ENCODE measurements at places on chromosomes 11 and 22.

- no peak for DNase-seq
These were observed 526 bp downstream of the C1QTNF6 start for GRCh38 chr22:37187552-37187890.

DNA sequence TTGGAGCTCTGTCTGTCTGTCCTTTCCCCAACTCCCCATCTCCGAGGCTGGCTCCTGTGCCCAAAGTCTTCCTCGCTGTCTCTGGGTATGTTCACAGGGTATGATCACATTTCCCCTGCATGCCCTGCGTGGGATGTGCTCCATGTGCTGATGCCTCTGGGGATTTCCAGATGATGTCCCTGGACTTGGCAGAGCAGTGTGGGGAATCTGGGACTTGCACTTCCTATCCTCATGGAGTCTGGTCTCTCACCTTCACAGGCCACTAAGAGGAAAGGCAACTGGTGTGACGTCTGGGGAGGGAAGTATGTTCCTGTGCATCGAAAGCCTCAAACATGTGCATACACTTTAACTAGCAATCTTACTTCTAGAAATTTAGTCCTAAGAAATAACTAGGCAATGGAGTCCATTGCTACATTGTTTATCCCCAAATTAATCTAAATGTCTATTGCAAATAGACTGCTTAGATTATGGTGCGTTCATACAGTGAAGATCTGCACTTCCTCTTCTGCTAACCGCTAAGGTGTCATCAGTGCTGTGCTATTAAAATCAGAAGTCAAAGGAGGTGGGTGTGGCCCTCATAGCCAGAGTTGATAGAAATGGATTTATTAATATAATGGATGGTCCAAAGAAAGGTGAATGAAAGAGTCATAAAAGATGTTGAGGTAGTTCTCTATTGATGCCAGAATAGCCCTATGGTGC, 20.8 kb downstream of the TIMP3 start:
- no peak for DNase-seq

GRCh38 chr11:2778630-2779498, 79.1 kb upstream of the KCNQ1OT1 start:
- peak; percentile 66 for DNase-seq

DNA sequence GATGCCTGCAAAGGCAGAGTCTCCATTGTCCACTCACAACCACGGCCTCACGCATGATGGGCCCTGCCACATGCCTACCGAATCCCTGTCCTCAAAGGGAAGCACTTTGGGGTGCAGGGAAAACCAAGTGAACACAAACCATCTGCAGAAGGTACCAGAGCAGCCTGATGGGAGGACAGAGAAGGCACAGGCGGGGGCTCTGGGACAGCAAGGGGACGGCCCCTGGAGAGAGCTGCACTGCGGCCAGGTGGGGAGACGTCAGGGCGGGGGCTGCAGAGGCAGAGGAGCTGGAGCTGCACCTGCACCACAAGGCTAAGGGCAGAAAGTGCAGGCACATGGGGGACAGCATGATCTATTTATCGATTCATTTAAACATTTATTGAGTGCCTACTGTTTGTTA, 1056.0 kb downstream of the TBC1D22A start:
- no peak for DNase-seq

DNA sequence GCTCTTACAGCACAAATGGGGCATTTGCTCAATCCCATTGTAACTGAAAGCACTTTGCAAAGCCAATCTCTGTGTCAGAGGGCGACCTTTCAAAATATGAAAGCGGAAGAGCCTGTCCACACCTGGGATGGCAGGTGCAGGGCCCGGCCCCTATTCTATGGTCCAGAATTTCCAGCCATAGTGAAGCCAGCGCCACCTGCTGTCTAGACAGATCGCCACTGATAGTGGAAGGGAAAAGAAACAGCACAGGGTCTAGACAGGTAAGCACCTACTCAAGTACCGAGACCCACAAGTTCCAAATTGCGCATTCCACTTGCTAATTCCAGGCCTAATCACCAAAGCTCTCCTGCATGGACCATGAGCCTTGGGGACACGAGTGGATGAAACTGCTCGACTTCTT, 141.4 kb downstream of the NTM start:
- no peak for DNase-seq

GRCh38 chr11:122146475-122146874, 30.5 kb upstream of the BLID start:
- no peak for DNase-seq

DNA sequence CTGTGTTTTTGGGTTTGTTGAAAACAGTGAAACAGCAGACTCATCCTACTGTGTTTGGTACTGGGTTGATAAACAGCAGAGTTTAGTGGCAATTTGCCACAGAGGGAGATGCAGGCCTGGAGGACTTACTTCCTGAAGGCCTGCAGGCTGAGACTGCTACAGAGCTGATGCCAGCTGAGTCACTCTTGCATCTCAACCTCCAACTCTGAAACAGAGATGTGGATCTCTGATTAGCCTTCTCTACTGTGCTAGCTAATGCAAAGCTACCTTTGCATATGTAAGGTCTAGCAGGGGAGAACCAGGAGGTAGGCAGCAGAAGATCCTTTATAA, 14.3 kb downstream of the ATP5MG start:
- DNase-seq: no peak

- no peak for DNase-seq
These were observed 4.4 kb downstream of the UBASH3B start for GRCh38 chr11:122659676-122660554.

DNA sequence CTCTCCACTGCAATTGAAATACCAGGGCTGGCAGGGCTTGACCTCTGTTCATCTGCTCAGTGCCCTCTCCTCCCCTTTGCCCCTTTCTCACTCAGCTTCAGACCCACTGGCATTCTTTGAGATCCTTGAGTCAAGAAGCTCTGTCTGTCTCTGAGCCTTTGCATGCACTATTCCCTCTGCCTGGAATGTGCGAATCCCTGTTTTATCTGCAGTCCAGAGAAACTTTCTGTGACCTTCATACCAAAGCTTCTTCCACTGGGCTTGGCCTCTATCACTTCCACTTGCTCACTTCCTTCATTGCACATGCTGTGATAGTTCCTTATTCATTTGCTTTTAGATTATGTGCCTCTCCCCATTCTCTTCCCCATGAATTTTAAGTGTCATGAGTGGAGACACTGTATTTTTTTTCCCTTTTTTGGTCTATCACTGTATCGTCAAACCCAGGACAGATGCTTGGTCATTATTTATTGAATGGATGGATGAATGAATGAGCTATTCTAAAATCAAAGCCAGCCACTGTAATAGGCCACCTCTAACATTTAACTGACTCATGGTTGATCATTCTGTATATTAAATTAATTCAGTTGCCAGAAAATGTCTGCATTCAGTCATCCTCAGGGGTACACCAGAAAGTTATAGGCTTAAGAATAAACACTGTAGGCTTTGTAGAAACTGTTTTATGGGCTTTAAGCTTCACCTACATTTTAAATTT, 88.7 kb upstream of the TIMP3 start:
- DNase-seq: no peak

DNA sequence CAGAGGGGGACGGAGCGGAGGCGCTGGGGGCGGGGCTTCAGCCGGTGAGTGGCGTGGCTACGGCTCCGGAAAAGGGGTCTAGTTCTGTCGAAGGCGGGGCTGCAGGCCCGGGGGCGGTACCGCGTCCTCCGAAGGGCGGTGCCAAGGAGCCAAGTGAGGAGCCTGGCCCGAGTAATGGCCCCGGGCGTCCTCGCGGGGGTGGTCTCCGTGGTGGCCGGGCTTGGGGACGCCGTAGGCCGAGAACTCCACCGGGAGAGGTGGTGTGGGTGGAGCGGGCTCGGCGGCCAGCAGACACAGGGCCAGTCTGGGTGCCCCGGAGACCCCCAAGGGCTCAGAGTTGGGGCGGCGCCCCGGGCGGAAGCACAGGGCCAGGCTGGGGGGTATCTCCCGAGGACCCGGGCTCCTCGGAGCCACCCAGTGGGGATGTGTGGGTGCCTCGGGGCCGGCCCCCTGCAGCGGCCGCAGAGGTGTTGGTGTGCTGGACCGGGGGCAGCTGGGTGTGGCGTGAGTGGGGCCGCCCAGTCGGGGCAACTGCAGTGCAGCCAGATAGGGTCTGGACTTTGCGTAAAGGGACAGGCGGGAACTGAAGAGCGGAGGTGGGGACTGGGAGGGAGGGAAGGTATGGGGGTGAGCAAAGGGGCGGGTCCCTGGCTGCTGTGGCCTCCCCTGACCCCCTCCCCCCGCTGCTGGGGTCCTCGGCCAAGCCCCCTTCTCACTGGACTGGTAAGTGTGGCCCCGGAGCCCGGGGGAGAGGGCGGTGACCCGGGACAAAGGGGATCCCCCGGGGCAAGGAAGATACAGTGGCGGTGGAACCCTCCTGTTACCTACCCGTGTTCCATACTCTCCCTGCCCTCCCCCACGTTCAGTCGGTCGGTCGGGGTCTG, 838 bp downstream of the FKBP2 start:
- DNase-seq: peak; percentile 100

DNA sequence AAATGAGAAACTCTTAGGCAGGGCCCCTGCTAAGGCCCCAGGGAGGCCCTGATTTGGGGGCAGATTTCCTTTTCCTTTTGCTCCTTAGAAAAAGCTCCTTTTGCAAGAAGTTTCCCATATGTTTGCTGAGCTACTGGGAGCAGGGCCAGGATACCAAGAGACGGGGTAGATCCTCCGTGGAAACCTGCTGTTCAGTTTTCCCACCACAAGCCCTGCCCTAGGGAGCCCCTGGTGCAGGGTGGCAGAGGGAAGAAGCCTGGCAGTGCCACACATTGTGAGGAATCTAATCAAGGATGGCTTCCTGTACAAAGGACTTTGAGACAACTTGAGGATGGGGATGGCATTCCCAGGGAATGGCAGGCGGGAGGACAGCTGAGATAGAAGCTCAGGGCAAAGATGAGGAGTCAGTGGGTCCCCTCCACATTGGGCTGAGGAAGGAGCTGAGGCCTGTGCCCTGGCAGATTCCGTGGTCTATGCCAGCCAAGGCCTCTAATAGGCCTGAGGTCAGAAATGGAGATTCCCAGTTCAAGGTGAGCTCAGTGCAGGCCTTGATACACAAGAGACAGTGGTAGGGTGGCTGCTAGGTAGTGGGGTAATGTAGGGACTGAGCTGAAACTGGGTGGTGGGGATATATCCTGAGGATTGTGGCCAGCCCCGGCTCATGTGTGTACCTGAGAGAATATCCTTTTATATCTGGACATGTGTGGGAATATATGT, 15.0 kb downstream of the TUB start:
- DNase-seq: no peak

GRCh38 chr11:123483058-123483457, 53.0 kb downstream of the GRAMD1B start:
- no peak for DNase-seq

- DNase-seq: no peak
These were observed 46.7 kb upstream of the RAB1B start for GRCh38 chr11:66221726-66222236.

DNA sequence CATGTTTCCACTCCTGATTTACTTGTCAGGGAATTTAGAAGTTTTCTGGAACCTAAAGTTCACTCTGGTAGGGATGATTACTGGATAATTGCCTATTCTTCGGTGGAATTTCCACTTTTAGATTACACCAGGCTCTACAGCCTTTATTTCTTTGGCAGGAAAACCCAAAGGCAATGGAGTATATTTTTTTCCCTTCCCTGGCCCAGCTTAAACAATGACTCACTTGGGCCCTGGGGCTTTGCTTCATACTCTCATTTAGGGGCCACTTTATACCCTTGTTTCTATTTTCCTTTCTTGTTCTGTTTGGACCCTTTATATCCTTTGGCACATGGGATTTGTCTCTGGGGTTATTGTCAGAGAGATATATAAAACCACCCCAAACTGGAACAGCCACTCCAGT, 114.7 kb downstream of the CSTPP1 start:
- DNase-seq: peak; percentile 70

DNA sequence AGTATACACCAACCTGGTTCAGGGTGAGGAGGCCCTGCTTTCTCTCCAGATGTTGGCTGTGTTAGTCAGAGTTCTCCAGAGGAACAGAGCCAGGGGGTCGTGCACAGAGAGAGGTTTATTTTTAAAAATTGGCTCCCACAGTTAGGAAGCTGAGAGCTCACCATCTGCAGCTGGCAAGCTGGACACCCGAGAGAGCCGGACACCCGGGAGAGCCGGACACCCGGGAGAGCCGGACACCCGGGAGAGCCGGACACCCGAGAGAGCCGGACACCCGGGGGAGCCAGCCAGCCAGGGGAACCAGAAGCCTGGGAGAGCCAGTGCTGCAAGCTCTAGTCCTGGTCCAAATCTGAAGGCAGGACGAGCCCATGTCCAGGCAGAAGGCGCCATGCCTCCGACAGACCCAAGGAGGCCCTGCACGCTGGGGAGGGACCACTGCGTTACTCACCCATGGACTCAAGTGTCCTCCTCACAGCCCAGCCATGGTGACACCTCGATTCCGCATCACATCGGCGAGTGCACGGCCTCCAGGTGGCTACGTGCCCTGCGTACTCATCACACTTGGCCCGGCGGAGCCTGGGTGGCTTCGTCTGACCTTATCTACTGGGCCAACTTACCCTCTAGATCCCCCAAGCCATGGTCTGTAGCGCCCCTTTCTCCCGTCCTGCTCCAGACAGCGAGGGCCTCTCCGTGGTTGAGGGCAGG, 99.0 kb downstream of the BRD1 start:
- DNase-seq: no peak

DNA sequence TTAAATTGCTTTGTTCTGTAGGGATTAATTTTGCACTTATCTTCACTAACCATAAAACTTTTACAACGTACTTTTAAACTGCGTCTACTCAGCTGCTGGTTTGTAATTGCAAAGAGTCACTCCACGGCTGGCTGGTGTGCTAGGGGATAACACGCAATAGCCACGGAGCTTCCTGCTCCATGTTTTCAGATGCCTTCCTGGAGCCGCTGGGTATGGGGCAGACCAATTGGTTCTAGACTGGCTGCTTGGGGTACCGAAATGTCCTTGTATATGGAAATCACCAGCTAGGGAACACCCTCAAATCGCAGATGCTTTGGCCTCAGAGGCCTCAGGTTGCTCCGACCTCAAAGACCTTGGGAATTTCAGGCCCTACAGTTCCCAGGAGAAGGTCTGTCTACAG, 3.8 kb upstream of the CSNK2A3 start:
- no peak for DNase-seq

GRCh38 chr22:20396639-20397038, 2.7 kb downstream of the ZNF74 start:
- DNase-seq: no peak

- DNase-seq: no peak
These were observed 281.6 kb downstream of the TBC1D22A start for GRCh38 chr22:47043835-47044721.

GRCh38 chr11:27786331-27786730, 86.1 kb upstream of the BDNF start:
- DNase-seq: no peak

GRCh38 chr22:40953471-40953870, 2.3 kb downstream of the RBX1 start:
- DNase-seq: no peak

GRCh38 chr11:103910721-103911120, 125.7 kb upstream of the DDI1 start:
- DNase-seq: no peak

DNA sequence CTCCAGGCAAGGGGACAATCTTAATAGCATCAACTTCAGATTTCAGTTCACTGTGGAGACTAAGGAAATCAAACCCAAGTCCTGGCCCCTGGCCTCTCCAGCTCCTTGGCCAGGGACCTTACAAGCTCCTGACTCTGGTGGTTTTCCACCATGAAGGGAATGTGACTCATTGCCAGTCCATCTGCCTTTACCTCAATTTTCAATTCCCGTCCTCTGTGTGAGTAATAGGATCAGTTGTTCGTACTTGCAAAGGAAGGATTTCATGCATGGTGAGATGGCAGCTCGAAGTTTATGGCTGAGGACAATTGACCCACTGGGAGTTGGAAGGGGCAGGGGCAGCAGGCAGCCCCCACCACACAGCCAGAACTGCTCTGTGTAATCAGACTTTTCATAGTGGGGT, 42.5 kb downstream of the INSC start:
- no peak for DNase-seq

GRCh38 chr11:93623920-93624319, 37.6 kb upstream of the CEP295 start:
- DNase-seq: no peak

Measured in muscle of arm (tissue), 14 donors.